CD4-positive, alpha-beta T cell treated with Interleukin-17A for 4 hours (primary cell): ENCODE measurements at places on chromosomes 1 and 21.

DNA sequence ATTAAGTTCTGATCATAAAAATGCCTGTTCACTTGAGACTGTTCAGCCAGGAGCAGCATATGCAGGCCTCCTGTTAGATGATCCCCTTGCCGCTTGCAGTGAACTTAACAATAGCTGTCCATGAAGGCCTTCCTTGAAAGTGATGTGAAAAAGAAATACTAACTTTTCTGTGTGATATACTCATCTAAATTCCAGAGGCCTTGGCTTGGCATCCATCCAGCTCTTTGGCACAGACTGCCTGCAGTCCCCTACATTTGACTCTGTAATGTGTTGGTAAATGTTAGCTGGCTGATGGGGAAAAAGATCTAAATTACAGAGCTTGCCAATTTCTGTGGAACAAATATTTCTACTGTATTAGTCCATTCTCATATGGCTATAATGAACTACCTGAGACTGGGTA lies 73.7 kb downstream of the KCNK2 start:
- no peak for DNase-seq

DNA sequence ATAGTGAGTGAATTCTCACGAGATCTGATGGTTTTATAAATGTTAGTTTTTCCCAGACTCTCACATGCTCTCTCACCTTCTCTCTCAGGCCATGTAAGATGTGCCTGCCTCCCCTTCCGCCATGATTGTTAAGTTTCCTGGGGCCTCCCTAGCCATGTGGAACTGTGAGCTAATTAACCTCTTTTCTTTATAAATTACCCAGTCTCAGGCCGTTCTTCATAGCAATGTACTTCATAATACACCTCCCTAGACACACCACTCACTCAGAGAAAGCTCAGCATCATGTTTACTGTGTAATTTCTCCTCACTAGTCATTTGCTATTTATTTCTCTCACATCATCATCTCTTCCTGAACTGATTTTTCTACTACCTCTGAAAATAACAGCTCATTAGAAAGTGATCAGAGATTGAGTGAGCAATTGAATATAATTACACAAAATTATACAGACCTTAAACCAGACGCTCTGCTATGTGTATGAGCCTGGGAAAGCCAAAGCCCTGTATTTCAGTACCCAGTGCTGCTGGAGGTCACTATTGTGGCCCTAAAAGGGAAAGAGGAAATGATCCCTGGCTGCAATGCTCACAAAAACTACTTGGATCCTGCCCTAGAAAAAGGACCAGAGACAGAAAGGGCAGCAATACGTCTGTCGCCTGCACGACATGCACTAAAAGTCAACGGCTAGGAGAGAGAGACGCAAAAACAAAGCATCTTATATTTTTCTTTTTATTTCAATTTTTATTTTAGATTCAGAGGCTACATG lies 284.5 kb downstream of the DSCAM start:
- no peak for DNase-seq

DNA sequence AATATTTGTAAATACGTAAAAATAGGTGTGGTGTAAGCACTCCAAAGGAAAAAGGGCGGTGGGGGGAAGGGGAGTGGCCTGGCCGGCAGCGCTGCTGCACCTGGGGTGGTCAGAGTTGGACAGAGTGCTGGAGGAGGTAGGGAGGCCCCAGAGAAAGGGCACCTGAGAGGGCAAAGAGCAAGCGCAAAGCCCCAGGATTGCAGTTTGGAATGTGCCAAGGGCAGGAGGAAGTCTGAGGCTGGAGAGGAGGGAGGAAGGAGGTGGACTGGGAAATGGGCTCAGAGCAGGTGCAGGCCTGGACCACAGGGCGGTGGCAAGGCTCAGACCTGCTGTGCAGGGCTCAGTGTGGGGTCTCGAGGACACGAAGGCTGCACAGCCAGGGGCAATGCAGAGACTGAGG lies 30.6 kb downstream of the LDLRAP1 start:
- no peak for DNase-seq

GRCh38 chr1:241717975-241718374 lies 65.9 kb downstream of the WDR64 start:
- DNase-seq = no peak

GRCh38 chr1:52906135-52906603 lies 15.4 kb downstream of the ECHDC2 start:
- DNase-seq = no peak

GRCh38 chr1:44089371-44090048 lies 29.1 kb upstream of the KLF17 start:
- DNase-seq = no peak

DNA sequence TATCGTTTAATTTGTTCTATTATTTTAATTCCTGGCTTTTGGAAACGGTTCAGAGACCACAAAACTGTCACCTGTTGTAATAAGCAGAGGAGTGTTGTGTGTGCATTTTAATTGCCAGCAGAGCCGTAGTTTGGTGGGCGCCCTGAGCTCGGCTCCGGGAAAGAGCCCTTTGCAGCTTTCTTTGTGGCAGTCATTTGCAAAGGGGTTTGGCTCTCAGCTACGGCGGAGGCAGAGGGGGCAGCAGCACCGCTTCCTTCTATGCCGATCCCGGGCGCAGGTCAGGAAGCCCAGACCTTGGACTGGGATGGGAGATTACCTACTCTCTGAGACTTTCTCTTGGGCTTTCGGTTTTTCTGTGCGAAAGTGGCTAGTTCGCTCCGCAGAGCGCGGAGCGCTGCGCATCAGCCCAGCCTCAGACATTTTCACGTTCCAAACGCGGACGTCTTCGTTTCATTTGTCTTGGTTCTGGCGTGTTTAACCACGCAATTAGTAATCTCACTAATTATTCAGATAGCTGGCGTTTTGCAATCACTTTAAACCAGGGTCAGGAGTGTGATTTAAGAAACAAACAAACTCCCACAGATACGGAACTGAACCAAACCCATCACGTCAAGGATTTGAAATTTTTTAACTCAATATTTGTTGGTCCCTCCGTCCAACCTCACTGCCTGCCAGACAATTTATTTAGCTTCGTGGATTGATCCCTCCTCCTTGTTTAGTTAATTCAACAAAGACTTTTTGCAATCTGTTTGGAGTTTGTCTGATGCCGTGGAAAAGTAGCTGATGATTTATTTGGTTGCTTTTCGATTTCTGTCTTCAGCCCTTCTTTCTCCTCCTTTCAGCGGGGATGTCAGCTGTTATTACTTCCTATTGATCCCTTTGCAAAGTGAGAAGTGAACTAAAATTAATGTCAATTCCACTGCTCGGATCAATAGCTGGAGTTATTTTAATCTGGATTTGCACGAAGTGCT lies 3.9 kb downstream of the RNF220 start:
- no peak for DNase-seq

GRCh38 chr1:175297291-175297690 lies 104.7 kb upstream of the KIAA0040 start:
- DNase-seq = peak; percentile 25

GRCh38 chr1:151135433-151136385 lies 10.7 kb downstream of the SEMA6C start:
- no peak for DNase-seq

DNA sequence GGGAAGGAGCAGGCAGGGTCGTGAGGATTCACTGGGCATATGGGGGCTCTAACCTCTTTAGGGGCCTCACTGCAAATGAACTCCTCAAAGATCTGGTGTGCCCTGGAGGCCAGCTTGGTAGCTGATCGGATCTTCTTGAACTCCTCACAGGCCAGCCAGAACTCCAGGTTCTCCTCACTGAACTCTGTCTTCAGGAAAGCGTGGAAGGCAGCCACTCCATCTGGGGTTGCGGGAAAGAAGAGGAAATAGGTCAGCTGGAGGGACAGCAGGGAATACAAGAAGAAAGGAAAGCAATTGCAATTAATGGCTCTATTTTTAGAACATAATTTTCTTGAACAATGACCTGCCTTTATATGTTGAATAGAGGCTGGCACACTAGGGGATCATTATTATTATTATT lies 2.3 kb downstream of the RGS16 start:
- DNase-seq = no peak

- DNase-seq = no peak
Observed at GRCh38 chr1:20361401-20361800, 70.7 kb downstream of the VWA5B1 start.

- DNase-seq = no peak
Observed at GRCh38 chr1:77925956-77926355, 37.5 kb downstream of the NEXN start.
